ENCODE measurements at places on chromosomes 11 and 22.
A peak's percentile ranks its signal among the peaks of the same experiment; 100 is the strongest.

DNA sequence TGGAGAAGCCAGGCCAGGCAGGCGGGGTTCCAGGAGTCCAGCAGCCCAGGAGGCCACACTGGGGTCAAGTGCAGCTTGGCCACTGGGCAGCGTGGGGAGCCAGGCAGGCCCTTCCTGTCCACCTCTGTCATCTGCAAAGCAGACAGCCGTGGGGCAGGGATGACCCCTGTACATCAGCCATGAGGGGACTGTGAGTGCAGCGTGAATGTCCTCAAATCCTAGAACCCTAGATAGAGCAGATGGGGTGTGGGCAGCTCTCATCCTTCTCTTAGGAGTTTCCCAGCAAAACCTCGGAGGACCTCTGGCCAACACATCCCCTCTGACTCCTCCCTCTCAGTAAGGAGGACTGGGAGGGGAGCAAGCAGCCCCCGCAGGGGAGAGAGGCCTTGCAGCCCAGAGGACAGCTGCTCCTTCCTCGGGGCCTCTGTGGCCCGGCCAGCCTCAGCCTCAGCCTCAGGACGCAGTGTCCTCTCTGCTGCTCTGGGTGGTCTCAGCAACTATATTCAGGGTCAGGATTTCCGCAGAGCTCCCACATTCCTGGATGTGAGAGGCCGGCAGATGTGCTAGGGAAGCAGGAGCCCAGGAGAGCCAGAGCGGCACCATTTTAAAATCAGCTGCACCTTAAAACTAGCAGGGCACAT, 820.5 kb downstream of the BRD1 start:
- DNase-seq: no peak

- peak; percentile 41 for DNase-seq
Observed at GRCh38 chr22:46030231-46030880, 53.4 kb upstream of the WNT7B start.

DNA sequence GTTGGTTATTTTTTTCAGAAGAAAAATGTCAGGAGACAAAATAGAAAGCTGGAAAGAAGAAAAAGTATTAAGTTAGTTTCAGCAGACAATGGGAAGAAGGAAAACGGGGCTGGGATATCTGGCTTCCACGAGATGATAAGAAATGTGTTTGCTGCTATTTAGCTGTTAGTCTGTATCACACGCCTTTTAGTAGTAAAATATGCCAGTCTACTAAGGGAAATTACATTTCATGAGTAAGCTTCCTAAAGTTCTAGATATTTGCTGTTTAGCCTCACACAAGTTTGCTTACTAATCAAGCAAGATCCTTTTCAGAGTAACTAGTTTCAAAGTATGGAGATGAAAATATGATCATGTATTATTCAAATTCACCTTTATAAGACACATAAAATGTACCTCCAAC, 1.5 kb downstream of the OR51B4 start:
- DNase-seq: no peak

- no peak for DNase-seq
Observed at GRCh38 chr11:33490842-33491370, 209.7 kb downstream of the C11orf91 start.

- DNase-seq: no peak
Observed at GRCh38 chr11:36702330-36703054, 104.5 kb upstream of the RAG2 start.

DNA sequence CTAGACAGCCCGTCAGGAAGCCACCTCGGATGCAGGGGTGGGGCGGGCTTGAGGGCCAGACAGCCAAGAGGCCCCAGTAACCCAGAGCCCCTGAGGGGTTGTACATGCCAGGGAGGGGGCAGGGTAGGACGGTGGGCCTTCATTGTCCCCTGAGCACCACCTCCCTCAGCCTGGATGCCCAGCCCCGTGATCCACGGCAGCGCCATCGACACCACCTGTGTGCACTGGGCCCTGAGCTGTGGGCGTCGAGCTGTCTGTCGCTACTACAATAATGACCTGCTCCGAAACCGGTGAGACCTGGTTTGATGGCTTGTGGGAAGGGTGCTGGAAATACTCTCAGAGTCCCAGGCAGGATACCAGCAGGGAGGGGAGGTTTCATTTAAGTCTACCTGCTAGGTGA, 37.4 kb upstream of the TPBGL start:
- DNase-seq: no peak

DNA sequence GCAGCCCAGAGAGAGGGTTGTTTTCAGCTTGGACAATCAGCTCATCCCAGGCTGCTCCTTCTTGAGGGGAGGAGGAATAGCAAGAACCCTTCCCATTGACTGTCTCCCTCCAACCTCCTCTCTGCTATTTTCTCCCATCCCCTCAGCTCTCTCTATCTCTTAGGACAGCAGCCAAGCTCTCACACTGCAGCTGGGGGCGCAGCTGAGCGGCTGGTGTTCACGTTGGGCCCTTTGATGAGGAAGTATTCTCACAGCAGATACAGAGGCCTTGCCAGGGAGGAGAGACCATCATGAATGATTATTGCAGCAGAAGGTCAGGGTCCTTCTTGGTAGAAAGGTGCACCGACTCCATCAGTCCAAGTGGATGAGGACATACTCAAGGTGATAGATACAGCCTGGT, 26.5 kb upstream of the CADM1 start:
- DNase-seq: no peak
